ENCODE measurements at places on chromosomes 11 and 22.

DNA sequence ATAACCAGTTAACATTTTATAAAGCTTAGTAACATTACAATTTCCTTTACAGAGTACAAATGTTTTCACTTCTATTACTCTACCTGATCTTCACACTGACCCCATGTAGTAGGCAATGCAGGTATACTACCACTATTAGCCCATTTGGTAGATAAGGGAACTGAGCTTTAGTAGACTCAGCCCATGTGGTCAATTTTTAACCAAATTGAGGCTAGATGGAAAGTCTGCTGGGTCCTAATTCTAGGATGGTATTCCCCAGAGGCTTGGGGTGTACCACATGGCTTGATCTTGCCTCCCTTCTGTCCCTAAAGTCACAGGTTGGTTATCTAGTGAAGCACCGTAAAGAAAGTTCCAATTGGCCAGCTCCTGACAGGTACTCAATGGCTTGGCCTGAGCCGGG, 48.2 kb downstream of the NRXN2 start:
- no peak for DNase-seq

DNA sequence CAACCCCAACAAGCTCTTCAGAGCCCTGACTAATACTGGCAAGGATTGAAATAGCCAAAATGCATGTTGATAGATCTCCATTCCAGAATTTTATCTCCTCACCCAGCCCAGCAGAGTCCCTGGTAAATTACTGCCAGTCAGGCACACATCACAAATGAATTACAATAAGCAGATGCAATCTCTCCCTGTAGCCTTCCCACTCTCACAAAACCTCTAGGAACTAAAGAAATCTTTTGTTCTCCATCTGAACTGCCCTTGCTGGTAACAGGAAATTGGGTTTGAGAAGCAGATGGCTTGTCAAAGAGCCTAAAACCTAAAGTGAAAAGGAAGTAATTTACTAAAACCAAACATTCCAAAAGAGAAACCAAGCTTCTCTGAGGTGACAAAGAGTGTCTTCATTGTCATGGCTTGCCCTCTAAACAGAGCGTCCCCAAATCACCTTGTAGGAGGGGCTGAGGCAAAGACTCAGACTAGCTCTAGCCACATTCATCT, 59.5 kb downstream of the FAM168A start:
- DNase-seq: no peak

GRCh38 chr22:44450503-44450902, 47.5 kb downstream of the RTL6 start:
- DNase-seq: no peak

GRCh38 chr11:68946416-68947090, 34.2 kb downstream of the MRGPRD start:
- no peak for DNase-seq

- DNase-seq: no peak
Observed at GRCh38 chr22:37927637-37927936, 21.5 kb downstream of the MICALL1 start.

- no peak for DNase-seq
Observed at GRCh38 chr11:131579932-131580387, 209.5 kb downstream of the NTM start.

DNA sequence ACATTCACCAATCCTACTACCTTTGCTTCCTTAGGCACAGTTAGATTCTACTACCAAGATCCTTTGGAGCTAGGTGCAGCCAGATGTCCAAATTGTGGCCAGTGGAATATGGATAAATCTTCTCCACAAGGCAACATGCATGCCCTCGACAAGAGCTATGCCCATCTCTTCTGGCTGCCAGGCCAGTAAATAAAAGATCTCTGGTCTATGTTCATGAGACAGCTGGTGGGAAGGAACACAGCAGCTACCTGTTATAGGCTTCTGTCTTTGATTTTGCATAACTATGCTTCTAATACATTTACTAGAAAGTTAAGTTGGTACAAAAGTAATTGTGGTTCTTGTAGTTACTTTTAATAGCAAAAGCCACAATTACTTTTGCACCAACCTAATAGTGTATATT, 182.7 kb downstream of the DLG2 start:
- DNase-seq: no peak

DNA sequence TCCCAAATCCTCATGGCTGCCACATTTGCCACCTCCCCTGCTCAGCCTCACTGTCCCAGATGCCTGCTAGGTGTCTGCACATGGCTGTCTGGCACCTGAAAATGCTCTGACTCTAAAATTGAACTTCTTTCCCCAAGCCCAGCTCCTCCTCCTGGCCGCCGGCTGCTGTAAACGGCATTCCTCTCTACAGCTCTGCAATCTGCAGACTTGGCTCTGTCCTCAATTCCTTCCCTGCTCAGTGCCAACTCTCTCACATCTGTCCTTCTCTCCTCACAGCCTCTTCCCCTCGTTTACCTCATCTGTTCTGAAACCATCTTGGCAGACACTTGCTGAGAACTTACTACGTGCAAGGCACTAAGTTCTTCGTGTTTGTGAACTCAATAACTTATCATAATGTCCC, 169.4 kb upstream of the SYT13 start:
- DNase-seq: no peak

DNA sequence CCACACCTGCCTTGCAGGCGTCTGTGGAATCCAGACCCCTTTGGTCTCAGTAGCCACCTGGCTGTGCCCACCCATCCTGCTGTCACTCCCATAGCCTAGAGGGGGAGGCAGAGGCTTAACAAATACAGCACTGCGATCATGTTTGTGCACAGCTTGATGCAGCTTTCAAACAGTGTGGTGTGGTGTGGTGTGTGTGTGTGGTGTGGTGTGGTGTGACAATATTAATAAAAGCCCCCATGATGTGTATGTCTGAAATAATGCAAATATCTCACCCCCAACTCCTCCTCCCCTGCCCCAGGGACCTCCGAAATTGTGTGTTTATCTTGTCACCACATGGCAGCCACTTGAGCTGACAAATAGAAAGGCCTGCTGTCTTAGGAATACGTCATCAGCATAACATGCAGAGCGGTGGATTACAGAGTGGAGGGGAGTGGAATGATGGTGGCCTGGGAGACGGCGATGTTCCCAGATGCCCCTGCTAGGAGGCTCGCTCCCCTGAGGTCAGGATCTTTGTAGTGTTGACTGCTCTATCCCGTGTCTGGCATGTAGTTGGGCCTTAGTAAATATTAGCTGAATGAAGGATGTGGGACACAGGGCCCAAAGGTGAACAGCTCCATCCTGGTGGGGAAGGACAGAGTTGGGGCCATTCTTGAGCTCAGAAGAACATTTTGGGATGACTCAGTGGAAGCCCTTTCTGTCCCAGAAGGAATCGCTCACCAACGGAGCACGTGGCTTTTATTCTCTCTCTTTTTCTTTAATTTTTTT, 2.8 kb downstream of the PDXP start:
- DNase-seq: no peak

GRCh38 chr11:35105319-35106079, 33.5 kb upstream of the CD44 start:
- no peak for DNase-seq

GRCh38 chr11:88695689-88696414, 358.3 kb upstream of the CTSC start:
- DNase-seq: no peak

- no peak for DNase-seq
Observed at GRCh38 chr11:18245396-18245795, 3.1 kb downstream of the SAA2 start.

DNA sequence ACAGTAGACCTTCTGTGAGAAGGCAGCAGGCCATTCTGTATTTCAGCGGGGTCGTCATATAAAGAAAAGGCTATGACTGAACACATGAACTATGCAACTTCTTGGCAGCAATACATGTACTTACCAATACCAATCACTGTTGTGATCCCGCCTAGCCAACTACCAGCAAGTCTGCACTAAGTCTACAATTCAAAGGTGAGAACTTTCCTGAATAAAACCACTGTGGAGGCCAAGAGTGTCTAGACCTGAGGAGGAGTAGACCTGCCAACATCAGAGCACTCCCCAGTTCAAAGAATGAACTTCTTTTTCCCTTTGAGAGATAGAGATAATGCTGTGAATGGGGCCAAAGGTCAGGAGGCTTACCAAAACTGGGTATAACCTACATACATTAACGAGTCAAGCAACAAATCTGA, 108.2 kb downstream of the SIK3 start:
- no peak for DNase-seq

DNA sequence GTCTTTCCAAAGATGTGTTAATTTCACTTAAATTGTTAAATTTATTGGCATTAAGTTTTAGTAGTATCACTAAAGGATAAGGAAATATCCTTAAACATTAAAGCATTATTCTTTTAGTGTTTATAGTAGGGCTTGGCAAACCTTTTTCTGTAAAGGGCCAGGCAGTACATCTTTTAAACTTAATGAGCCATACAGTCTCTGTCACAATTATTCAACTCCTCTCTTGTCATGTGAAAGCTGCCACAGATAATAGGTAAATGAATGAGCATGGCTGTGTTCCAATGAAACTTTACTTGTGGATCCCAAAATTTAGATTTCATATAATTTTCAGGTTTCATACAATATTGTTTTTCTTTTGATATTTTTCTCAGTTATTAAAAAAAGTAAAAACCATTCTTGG, 268.2 kb upstream of the C11orf87 start:
- no peak for DNase-seq

DNA sequence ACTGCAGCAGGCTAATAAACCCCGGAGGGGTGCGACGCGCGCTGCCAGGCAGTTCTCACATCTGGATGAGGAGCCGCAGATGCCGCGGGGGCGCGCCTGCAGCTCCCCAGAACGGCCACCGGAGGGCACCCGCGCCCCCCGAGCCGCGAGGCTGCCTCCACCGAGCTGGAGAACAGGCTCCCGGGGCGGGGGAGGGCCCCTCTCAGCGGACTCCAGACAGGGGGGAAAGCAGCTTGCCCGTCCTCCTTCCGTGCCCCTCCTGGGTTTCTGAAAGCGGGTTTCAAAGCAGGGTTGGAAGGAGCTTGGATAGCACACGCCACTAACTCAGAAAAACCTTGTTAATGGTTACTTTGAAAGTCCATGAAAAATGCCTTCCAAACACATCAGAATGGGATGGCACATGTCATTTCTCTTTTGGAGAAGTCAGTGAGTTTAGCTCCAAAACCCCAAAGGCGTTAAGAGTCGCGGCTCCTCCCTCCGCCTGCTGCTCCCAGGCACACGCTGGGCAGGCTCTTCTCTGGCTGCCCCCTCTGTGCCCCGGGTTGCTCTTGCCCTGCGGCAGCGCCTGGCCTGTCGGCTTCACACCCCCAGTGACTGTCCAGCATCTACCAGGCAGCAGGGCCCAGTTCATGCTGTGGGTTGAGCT, 317.8 kb downstream of the NTM start:
- no peak for DNase-seq

GRCh38 chr22:40966726-40967085, 15.5 kb downstream of the RBX1 start:
- no peak for DNase-seq

DNA sequence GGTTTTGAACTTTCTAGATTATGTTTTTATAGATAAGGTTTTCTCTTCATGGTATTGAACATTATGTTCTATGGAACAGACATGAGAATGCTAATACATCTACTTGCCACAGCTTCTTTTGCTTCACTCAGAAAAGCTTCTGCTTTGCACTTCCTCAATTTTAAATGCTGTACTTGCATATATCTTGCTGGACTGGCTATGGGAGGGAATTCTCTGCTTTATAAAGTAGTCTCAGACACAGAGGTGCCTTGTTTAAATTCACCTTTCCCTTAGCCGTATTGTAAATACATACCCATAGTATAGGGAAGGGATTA, 173.9 kb downstream of the DDX10 start:
- no peak for DNase-seq

DNA sequence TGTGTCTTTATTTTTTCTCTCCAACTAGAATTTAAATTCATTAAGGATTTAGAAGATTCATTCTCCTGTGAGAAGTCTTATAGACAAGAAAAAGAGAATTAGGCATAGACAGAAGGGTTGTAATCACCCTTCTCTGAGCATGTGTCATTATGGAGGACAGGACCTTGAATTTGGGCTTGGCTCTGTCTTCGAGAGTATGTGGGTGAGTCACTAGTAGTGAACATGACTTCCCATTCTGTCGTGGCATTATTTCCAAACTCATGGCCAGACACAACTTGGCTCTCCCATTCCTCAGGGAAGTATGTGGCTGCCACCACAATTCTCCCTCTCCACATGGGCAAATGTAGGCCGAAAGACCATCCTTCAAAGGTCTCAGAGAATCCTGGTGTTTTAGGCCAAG, 14.3 kb upstream of the ANKK1 start:
- no peak for DNase-seq

DNA sequence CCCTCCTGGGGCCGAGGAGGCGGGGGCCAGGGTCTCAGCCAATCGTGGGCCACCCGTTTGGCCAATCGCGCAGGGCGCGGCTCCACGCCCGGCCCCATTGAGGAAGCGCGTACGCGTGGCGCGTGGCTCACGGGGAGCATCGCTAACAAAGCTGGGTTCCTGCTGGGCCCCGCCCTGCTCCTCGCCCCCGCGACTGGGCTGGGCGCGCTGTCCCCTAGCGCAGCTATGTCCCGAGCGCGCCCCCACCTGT, 614 bp upstream of the ASCL2 start:
- DNase-seq: no peak

- DNase-seq: no peak
Observed at GRCh38 chr11:134414766-134415765, 3.0 kb upstream of the B3GAT1 start.

DNA sequence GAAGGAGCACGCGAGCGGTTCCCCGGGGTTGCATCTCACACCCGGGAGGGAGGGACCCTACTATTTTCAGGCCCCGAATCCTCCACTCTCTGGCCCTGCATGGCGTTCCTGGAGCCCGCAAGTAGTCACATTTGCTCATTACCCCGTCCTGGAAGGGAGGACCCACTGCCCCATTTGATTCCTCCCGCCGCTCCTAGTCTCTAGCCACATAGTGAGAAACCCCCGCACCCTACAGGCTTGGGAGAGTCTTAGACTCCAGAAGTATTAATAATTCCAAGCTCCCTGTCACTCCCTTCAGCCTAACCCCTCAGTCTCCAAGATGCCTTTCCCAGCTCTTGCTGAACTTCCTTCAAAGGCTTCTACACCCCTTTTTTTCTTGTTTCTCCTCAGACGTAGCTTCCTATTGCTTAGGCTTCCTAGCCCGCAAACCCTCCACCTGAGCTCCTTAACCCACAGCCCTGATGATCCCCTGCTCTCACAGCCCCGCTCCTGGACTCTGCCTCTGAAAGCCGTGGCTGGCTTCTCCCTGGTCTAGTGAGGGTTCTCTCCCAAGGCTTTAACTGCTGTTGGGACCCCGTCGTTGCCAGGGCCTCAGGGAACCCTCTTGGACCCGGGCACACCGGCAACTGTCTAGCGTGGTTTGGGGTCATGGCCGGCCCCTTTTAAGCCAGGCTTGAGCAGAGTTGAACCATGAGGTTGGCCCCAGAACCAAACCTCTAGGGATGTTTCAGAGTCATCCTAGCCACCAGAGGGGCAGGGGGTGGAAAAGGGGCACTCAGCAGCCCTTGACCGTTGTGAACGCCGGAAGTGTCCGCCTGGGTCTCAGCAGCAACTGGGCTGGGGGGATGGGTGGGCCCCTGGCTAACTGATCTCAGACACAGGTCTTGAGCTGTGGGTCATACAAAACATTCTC, 862 bp downstream of the GGA1 start:
- DNase-seq: no peak
